Neural crest cell (in vitro differentiated cells): ENCODE measurements at places on chromosomes 6 and 20. TPM values are rescaled to one million over a fixed set of nuclear protein-coding genes. Genes with fewer than 3 reads are reported as not detected.

- DNase-seq = no peak
These were observed 308.2 kb upstream of the SGK1 start for GRCh38 chr6:134626086-134626485.

KHDRBS2 gene
- total RNA-seq = 7.0 and 7.3 TPM in 2 replicates

GRCh38 chr6:109912118-109912517 is 66.0 kb upstream of the GPR6 start:
- no peak for DNase-seq

RGL2 gene
- 51.9 and 56.0 TPM in 2 replicates for total RNA-seq

DNA sequence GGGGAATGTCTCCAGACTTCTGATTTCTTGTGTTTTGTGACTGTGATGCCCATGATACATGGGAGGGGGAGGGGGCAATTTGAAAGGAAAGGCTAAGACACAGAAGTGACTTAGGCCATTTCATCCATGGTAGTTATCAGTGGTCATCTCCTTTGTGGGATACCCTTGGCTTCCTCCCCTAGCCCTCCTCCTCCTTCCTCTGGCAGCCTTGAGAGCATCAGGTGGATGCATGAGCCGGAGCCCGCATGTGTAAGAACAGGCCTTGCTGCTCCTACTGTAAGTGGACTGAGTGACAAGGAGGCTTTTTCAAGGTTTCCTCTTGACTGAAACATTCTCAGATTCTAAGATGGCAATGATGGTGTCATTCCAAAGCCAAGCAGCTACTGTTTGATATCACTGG is 874 bp downstream of the CD83 start:
- no peak for DNase-seq

GRCh38 chr6:154367839-154368695 is 11.5 kb upstream of the IPCEF1 start:
- no peak for DNase-seq

- no peak for DNase-seq
These were observed 145.7 kb downstream of the WDR27 start for GRCh38 chr6:169555971-169556617.

GRCh38 chr20:42613076-42613475 is 576.6 kb downstream of the PTPRT start:
- no peak for DNase-seq

TMEM74B gene
- 2.7 and 3.3 TPM in 2 replicates for total RNA-seq

MYMX gene
- not detected in 2 replicates for total RNA-seq

- no peak for DNase-seq
These were observed 10.5 kb downstream of the FYN start for GRCh38 chr6:111862741-111863140.

GRCh38 chr6:75025371-75025770 is 180.5 kb downstream of the COL12A1 start:
- no peak for DNase-seq

GRCh38 chr6:7812623-7813022 is 86.7 kb downstream of the BMP6 start:
- DNase-seq = no peak

DNA sequence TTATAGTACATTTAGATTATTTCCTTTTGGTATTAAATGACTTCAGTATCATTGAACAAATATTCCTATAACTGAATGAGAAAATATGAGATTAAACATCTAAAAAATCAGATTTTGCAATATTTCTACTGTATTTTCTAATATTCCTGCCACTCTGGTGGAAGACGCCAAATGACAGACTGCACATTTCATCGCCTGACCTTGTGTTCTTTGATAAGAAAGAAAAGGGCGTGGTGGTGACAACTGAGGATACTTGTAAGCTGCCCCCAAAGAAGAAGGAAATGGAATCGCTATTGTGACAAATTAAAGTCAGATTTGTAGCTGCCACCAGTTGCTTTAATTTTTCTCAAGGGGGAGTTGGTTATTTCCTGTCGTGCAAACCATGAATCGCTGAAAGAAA is 131.3 kb downstream of the MTFR2 start:
- no peak for DNase-seq

RCAN2 gene
- total RNA-seq = 3.6 TPM in 2 replicates

C20orf144 gene
- total RNA-seq = 0.44 and 0.82 TPM in 2 replicates

- no peak for DNase-seq
These were observed 389.5 kb upstream of the CDH4 start for GRCh38 chr20:60862601-60863000.

- DNase-seq = no peak
These were observed 98.8 kb downstream of the SOD2 start for GRCh38 chr6:159594106-159594749.

DNA sequence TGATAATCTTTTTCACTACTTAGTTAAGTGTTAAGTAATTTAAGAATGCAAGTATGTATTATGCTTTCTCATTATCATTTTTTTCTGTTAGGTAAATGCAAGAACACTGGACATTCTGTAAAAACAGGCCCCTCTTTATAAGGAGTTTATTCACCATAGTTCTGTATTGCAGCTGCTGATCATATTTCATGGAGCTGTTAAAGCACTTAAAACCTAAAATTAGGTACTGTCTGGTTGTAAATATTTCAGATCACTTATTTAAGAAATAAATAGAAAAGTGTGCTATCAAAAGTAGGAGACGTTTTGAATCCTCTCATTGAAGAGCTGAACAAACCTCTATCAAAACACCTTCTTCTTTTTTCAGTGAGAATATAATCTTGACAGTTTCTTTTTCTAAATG is 3.9 kb downstream of the EYA4 start:
- no peak for DNase-seq

HLA-DQA1 gene
- not detected in 2 replicates for total RNA-seq

- DNase-seq = no peak
These were observed 187.3 kb upstream of the HEY2 start for GRCh38 chr6:125562156-125562555.

CCM2L gene
- 0.14 and 0.26 TPM in 2 replicates for total RNA-seq

ID4 gene
- 104 and 106 TPM in 2 replicates for total RNA-seq
